ENCODE measurements at places on chromosomes 7 and 10.

DNA sequence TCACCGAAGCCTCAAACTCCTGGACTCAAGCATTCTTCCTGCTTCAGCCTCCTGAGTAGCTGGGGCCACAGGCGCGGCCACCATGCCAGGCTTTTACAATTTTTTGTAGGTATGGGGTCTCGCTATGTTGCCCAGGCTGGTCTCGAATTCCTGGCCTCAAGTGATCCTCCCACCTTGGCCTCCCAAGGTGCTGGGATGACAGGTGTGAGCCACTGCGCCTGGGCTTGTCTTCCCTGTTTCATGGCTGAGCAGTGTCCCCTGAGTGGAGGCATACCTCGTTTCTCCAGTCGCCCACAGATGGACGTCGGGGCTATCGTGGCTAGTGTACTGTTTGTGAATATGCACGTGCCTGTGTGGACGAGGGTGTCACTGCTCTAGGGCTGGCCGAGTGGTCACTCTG lies 11.3 kb downstream of the INPP5A start:
- DNase-seq = no peak

- no peak for DNase-seq
Measured at GRCh38 chr10:79102498-79102874, 33.7 kb downstream of the ZMIZ1 start.

- DNase-seq = no peak
Measured at GRCh38 chr7:84102213-84102612, 92.4 kb downstream of the SEMA3A start.

DNA sequence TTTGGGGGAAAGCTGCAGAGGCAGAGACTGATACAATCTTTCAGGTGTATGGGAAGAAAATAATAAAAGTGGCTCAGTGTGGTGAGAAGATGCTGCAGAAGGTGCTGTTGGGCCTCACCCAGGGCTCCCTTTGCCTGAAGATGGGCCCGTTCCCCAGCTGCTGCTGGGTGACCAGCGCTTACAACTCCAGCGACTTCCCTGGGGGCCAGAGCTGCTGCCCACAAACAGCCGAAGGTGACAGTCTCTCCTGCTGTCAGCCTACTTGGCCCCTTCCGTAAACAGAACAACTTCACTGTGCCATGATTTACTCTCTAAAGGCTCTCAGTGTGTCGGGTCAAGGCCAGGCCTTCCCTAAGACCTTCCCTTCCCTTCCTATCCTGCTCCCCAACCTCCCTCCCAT lies 93.6 kb upstream of the PCBD1 start:
- DNase-seq = no peak

GRCh38 chr10:81894616-81895015 lies 19.6 kb downstream of the NRG3 start:
- no peak for DNase-seq

Measured in activated T-helper 1 cell treated with anti-CD3 and anti-CD28 coated beads, Interleukin-2, amount 50 U/mL, for 16 hours (primary cell).